ENCODE measurements at places on chromosomes 4 and X.

GRCh38 chr4:98779088-98779487 is 120.7 kb upstream of the TSPAN5 start:
- no peak for DNase-seq

DNA sequence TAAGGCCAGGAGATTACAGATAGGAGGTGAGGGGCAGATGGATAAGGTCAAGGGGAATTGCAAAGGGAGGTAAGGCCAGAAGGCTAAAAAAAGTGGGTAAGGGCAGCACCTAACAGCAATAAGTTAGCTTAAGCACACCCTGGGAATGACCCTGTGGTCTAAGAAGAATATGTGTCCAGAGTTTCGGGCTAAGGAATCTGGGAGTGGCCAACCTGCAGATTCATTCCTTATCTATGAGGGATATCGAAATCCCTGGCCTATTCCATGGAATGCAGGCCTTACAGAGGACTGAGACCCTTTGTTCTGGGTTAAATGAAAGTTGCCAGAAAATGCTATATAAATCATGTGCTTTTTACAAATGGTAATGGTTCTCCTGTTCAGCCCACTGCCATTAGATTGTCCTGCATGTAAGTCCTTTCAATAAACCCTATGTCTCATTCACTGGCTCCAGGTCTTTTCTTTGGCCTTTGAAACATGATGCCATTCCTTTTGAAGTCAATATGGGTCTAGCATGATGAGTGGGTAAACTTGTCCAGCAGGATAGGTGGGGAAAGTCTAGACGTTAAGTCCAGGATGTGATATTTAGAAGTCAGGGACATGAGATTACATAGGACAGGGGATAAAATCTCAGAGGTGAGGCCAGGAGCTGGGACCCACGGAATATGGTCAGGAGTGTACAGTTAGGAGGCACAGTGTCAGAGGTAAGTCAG is 226.2 kb downstream of the TACR3 start:
- DNase-seq: no peak

DNA sequence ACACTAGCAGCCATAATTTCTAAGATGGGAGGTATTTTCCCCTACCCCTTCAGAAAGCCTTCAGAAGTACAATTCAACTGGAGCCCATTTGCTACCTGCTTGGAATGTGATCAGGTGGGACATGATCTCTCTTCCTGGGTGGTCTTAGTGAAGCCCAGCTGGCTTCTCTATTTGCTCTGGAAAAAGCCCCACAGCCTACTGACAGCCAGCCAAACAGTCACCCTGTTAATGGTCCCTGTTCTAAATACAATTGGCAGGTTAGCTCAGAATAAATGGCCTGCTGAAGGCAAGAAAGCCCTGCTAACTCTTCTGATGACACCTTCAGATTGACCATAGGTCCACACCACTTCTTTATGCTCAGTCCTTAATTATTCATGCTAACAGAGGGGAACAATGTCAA is 39.9 kb downstream of the HS6ST2 start:
- DNase-seq: no peak

DNA sequence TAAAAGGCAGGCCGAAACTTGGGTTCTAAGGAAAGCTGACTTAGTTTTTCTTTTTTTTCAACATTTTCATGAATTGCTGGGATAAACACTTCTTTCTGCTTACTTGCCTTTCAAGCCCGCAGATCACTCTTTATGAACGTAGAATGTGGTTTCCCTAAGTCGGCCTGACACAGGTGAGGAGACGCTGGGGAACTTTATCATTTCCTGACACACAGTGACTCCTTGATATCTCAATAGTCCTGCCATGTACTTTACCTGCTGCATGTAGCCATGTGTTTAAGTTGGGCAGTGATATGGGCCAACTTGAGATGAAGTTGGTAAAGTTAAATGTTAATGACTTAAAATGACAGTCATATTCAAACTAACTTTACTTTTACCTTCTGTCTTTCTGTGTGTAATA is 26.6 kb upstream of the SNCA start:
- DNase-seq: no peak

GRCh38 chrX:132539611-132540010 is 50.8 kb upstream of the MBNL3 start:
- DNase-seq: no peak

GRCh38 chr4:6767748-6768538 is 14.6 kb upstream of the KIAA0232 start:
- DNase-seq: no peak

DNA sequence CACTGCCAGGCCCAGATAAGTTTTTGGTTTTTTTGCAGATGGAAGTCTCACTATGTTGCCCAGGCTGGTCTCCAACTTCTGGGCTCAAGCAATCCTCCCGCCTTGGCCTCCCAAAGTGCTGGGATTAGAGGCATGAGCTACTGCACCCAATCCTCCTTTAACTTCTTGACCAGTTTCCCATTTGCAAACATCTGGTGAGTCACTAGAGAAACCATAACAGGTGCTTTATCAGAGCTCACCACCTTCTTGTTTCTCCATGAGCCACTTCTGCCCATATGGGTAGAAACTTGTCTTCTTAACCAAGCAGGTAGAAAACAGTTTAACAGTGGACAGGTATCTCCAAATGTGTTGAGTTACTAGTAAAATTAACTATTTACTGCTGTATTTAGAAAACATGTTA is 128.4 kb upstream of the AP1S2 start:
- no peak for DNase-seq

GRCh38 chr4:164538097-164538496 is 215.8 kb upstream of the SMIM31 start:
- no peak for DNase-seq

DNA sequence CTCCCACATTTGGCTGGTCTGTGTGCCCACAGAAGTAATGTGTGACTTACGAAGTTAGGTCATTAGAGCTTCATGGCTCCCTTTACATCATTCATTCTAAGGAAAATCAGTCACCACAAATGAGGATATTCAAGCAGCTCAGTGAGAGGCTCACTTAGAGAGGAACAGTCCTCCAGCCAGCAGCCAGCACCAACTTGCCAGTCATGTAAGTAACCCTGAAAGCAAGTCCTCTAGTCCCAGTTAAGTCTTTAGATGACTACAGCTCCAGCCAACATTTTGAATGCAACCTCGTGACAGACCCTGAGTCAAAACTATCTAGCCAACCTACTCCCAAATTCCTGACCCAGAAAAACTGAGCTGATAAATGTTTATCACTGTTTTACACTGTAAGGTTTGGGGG is 71.3 kb downstream of the LRBA start:
- DNase-seq: no peak

DNA sequence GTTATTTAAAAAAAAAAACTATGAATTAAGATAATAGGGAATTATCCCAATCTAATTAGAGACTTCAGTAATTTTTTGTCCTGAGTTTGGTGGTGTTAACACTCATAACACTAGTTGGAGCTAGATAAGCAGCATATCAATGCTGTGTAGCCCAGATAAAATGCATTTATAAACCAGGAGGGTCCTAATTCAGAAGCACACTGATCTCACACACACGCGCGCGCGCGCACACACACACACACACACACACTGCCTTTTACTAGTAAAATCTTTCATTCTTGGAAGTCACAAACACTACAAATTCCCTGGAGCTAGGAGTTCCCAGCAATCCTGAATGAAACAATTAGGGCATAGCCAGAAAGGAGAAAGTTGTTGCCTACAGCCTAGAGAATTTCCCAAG is 3.2 kb downstream of the UNC5C start:
- no peak for DNase-seq

GRCh38 chrX:132169554-132169953 is 41.7 kb upstream of the FRMD7 start:
- no peak for DNase-seq

GRCh38 chrX:148609515-148610327 is 109.3 kb downstream of the AFF2 start:
- no peak for DNase-seq

DNA sequence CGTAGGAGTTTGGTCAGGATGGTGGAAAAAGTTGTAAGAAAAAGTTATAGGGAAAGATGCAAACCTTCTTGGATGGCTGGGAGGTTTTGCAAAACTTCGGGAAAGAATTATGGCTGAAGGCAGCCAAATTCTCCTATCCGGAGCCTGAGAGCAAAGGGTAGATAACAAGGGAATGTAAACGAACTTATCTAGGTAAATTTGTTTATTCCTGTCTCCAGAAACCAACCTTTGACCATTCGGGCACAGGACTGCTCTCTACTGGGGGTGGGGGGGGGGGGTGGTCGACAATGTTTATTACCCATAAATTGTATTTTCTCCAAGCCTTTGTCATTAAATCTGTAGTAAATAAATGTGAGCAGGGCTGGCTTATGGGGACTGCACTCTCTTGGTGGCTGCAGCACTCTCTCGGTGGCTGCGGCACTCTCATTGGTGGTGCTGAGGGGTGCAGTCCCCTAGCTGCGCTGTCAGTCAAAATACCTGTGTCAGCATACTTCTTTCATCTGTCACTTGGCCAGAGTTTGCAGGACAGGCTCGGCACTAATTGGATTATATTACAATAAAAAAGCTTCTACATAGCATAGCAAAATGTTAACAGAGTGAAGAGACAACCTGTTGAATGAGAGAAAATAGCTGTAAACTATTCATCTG is 827.8 kb downstream of the SH3BGRL start:
- no peak for DNase-seq

DNA sequence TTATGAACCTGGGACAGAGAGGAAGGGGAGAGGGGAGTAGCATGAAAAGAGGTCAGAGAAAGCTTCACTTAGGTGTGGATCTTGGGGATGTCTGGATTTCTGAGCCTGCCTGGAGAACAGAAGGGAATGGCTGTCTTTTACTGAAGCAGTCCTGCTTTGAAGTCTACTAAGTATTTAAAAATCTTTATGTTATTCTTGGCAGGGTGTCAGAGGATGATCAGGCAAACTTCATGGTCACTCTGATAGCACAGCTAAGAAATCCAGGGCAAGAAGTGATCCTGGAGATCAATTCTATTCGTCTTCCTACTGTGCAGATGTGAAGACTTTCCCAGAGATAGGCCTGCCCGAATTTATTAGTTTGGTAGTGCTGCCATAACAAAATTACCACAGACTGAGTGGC is 464.4 kb upstream of the BOD1L1 start:
- DNase-seq: no peak

- DNase-seq: no peak
Observed at GRCh38 chr4:135184715-135185114, 983.1 kb upstream of the PABPC4L start.

- no peak for DNase-seq
Observed at GRCh38 chrX:45847961-45848360, 647.3 kb upstream of the DIPK2B start.

DNA sequence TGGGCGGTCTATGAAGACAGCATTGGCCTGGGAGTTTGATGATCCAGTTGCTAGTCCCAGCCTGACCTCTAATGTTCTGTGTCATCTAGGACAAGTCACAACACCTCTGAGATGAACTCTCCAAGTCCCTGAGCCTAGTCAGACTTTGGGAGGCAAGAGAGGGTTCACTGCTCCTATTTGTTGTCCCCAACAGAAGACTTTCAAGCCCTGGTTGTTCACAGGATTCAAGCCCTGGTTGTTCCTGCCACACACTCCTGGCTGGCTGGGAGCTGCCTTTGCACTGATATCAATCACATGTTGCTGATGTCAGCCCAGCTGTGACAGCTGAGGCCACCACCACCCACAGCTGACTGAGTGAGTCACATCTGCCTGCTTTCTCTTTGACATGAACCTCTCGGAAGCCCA is 253.2 kb upstream of the RASGEF1B start:
- DNase-seq: peak; percentile 38

DNA sequence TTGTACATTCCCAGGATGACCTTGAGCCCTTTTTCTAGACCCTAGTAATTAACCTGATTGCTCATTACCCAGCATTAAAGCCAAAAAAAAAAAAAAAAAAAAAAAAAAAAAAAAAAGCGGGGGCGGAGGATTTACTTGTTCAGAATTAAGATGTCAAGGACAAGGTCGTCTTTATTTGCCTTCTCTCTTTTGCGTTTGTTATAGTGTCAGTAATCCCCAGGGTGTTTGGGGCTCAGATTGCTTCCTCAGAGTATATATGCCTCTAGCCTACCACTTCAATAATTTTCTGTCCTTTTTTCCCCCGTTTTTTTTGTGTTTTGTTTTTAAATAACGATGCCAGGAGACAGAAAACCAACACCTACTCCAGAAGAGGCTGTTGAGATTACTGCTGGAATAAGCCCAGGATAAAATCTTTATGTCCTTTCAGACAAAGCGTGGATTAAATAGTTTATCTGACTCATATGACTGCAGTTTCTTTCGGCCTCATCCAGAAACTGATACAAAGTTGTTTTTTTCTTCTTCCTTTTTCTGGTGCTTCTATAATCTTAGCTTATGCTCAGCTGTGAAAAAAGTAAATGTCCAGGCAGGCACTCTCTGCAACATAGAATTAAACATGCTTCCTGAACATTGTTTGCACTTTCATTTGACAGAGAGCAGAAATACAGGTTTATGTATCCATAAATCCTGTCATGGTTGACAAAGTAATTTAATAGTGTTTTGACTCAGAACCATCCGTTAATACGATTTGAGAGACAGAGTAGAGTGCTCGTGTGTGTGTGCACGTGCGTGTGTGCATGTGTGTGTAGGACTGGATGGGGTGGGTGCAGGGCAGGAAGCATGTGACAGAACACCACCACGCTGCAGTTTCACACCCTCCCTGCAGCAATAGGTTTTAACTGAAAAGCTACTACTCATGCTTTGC is 138.6 kb downstream of the AFF1 start:
- DNase-seq: peak; percentile 50

- no peak for DNase-seq
Observed at GRCh38 chrX:56783996-56784620, 55.1 kb downstream of the NBDY start.

DNA sequence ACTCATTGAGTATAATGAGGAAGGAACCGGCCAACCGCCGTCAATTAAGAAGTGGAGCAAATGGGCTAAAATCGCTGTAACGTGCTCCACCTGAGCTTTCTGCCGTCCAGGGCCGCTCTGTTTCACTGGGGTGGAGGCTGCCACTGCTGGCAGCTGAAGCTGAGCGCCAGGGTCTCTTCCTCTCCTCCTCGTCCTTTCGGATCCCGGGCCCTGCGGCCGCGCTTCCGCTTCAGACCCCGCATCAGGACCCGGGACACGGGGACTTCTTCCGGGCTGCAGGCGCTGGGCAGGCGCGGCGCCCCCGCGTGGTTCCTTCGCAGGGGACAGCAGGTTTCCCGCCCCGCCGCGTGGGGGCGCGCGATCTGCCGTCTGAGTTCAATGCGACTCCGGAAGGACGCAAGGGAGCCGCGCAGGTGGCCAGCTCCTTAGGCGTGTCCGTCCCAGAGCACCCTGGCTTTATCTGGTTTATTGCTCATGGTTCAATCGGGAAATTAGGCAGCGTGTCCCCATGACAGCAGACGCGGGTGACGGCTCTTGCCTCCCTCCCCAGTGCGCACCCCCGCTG is 519.8 kb downstream of the TRIML1 start:
- DNase-seq: no peak

DNA sequence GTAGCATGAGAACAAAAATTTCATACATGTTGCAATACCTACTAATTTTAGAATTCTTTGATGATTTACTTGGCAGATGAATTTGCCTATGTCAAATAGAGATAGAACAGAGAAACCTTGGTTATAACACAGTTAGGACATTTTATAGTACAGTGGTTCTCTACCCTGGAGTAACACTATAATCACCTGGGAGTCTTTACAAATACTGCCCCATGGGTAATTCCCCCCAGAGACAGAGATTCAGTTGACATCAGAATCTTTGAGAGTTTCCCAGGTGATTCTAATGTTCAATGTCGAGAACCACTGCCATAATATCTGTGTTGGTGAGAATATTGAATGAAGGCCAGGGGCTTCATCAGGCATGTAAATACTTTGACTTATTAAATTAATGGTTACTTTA is 401.3 kb upstream of the NDST4 start:
- DNase-seq: no peak

GRCh38 chrX:6210230-6210629 is 18.4 kb downstream of the NLGN4X start:
- DNase-seq: no peak

GRCh38 chrX:11751261-11751660 is 6.8 kb upstream of the MSL3 start:
- no peak for DNase-seq

All from activated CD4-positive, CD25-positive, alpha-beta regulatory T cell treated with anti-CD3 and anti-CD28 coated beads, Interleukin-2, amount 50 U/mL, for 72 hours (primary cell).